ENCODE measurements at places on chromosomes 3 and 15.

GRCh38 chr15:31353931-31354330 is 27.3 kb downstream of the KLF13 start:
- no peak for DNase-seq

GRCh38 chr3:128923576-128923975 is 44.2 kb downstream of the ACAD9 start:
- peak; percentile 34 for DNase-seq

GRCh38 chr15:85551221-85551832 is 170.9 kb downstream of the AKAP13 start:
- no peak for DNase-seq

DNA sequence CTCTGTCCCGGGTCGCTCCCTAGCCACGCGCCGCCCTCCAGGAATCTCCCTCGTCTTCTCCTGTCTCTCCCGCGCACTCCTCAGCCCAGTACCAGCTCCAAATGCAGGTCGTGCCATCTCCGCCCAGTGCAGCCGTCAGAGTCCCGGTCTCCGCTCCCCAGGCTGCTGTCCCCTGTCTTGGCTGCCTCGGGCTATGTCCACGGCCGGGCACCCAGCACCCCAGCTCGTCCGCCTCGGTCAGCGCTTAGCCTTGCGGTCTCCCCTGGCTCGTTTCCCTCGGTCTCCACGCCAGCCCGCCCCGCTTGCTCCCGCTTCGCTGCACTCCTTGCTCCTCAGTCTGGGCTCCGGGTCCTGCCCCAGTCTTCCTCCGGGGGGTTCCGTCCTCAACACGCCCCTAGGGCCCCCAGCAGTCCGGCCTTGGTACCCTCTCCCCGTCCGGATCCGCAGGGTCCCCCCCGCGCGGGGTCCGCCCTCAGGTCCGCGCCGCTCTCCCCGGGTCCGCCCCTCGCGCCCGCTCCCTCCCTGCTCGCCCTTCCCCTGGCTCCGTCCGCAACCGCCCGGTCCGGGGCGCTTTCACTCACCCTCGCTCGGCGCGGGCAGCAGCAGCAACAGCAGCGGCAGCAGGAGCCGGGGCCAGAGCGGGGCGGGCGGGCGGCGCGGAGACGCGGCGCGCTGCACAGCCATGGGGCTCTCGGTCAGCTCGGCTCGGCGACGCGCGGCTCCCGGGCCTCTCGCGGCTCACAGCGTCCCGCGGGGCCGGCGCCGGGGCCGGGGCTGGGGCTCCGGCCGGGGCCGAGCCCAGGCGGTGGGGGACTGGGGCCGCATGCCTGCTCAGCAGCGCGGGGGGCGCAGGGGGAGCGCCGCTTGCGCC is 462 bp downstream of the IGDCC3 start:
- no peak for DNase-seq

DNA sequence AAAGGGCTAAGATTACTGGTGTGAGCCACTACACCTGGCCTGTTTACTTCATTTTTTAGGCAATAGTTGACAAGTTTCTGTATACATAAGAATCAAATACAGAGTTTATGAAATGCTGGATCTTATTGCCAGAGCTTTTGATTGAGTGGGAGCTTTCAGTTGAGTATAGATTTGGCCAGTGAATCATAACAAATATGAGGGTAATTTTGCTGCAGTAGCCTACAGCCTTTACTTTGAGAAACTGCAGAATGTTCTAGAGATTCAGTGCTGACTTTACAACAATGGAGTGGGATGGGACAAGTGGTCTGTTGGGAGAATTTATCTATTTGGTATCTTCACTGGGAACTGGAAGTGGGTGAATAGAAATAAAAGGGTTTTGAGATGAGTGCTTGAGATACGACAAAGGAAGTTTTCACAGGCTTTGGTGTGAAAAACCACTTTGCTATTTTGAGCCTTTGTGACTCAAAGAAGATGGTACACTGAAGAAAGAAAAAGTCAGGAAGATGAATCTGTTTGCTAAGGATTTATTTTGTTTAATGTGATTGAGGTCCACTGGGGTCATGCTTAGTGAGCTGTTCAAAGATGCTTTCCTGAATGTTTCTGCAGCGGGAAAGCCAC is 227.8 kb downstream of the UBE2E2 start:
- DNase-seq = no peak

GRCh38 chr15:80106051-80106450 is 46.6 kb downstream of the ZFAND6 start:
- no peak for DNase-seq

DNA sequence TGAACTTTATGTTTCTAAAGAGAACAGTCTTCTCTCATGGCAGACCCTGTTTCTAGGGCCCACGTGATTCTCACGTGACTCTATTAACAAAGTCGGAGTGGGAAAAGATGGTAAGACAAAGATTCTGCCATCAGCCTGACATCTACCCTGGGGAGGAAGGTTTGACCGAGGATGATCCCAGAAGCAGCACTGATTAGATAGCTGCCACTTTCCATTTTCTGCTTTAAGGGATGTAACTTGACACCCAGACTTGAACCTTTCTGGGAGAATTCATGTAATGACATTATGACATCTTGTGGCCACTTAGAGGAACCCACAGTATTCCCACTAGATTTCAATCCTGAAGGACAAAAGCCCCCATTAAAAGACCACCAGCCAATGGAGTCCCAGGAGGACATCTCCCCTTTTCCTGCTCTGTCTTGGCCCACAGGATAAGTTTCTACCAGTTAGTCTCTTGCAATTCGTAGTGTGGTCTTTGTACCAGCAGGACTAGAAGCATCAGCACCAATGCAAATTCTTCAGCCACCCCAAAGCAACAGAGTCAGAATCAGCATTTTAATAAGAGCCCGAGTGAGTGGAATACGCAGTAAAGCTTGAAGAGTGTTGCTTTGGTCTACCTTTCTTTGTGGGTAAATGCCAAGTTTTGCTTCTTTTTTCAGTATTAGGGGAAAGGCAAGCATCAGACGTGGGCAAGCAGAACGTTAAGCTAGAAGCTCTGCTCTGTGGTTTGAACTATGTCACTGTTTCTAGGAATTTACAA is 480.5 kb upstream of the PROK2 start:
- no peak for DNase-seq

- DNase-seq = no peak
These were observed 56.8 kb downstream of the ZNF148 start for GRCh38 chr3:125318167-125318865.

GRCh38 chr3:77825001-77825827 is 785.3 kb downstream of the ROBO2 start:
- no peak for DNase-seq

GRCh38 chr3:61683549-61684236 is 122.3 kb downstream of the PTPRG start:
- DNase-seq = no peak

DNA sequence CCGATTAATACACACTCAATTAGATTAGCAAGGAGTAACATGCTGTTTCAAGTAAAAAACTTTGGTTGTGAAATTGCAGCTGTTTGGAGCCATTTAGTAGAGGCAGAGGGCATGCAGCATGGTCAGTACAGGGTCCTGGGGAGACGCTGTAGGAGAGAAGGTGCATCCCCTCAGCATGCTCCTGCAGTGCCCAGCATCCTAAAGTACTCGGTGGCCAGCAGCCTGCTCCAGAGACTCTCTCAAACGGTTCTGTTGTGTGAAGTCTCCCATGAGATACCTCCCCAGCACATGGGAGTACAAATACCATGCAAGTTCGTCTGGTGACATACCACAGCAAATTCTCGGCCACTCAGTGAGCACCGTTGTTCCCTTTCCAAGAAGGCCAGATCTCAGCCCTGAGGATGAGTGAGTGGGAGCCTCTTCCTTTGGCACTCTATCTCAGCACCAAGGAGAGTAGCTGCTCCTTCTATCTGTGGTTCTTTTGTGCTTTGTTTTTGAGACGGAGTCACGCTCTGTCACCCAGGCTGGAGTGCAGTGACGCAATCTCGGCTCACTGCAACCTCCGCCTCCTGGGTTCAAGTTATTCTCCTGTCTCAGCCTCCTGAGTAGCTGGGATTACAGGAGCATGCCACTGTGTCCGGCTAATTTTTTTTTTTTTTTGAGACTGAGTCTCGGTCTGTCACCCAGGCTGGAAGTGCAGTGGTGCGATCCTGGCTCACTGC is 72.7 kb downstream of the TJP1 start:
- DNase-seq = no peak

- DNase-seq = no peak
These were observed 2.7 kb downstream of the RPL15 start for GRCh38 chr3:23919628-23920027.

DNA sequence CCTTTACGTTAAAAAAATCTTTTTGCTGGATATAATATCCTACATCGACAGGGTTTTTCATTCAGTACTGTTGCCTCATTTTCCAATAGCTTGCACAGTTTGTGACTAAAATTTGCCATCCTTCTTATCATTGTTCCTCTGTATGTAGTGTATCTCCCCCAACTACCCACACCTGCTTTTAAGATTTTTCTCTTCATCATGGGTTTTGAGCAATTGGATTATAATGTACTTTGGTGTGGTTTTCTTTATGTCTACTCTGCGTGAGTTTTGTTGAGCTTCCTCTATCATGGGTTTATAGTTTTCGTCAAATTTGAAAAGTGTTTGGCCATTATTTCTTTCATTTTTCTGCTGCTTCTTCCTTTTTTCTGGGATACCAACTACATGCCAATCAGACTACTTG is 39.6 kb upstream of the MEF2A start:
- DNase-seq = no peak

DNA sequence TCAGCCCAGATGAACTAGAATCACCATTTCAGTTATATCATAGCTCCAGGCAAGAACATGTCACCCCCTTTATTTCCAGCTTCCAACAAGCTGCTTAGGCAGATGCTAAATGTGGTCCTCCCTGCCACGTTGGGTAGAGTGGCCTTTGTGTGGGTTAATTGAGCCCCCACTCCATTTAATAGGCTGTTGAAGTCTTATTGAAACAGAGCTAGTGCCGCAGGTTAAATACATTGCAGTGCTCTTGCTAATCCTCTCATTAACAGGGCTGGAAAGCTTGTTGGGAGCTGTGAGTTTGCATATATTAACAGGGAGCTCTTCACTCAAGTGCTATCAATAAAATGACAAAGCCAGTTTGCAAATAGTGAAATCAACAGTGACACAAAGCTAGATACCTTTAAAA is 248.4 kb upstream of the CMC1 start:
- DNase-seq = no peak

DNA sequence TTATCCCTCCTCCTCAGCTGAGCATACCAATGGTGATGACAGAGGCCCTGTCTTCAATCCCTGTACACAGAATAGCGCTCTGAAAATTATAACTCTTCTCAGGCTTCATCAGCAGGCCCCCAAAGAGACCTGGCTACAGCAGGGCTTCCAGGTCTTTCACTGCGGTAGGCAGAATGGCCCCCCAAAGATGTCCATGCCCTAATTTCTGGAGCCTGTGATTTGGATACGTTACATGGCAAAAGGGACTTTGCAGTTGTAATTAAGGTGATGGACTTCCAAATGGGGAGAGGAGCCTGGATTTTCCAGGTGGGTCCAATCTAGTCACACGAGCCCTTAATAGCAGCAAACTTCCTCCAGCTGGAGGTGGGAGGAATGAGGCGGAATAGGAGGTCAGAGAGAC is 221.8 kb upstream of the CTDSPL start:
- no peak for DNase-seq

DNA sequence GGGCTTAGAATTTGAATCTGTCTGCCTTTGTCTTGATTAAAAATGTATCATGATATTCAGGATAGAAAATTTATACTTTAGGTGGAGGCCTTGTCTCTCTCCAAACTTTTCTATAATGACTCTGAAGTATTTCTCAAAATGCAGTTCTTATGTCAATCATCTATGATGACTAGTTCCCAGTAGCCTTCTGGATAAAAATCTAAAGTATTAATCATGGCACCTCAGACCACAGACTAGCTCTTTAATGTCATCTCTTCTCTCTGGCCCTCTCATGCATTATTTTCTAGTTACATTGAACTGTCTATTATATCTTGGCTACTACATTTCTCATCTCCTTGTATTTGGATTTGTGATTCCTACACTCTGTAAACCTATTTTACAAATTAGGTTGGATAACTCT is 96.9 kb downstream of the ZPLD1 start:
- DNase-seq = no peak

- DNase-seq = no peak
These were observed 460.7 kb upstream of the CBLB start for GRCh38 chr3:106329521-106329920.

DNA sequence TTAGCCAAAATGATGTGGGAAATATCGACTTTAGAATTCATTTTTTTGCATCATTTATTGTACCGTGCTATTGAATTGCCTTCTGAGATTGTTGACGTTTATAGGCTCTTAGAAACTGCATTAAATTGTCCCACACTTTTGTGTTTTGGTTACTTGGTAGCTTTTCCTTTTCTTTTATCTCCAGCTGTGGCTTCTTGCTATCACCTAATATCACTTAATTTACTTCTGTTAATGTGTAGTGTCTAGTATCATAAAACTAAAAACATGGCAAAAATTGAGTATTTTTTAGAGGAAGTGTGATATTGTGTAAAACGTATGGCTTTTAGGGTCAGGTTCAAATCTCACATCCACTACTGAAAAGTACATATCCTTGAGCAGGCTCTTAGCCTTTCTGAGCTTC is 11.2 kb downstream of the TMOD3 start:
- DNase-seq = no peak

- no peak for DNase-seq
These were observed 59.1 kb downstream of the FAM43A start for GRCh38 chr3:194744826-194745225.

GRCh38 chr3:57654267-57654666 is 38.6 kb downstream of the DENND6A start:
- no peak for DNase-seq

- DNase-seq = no peak
These were observed 224.8 kb upstream of the STAC start for GRCh38 chr3:36155515-36155914.

DNA sequence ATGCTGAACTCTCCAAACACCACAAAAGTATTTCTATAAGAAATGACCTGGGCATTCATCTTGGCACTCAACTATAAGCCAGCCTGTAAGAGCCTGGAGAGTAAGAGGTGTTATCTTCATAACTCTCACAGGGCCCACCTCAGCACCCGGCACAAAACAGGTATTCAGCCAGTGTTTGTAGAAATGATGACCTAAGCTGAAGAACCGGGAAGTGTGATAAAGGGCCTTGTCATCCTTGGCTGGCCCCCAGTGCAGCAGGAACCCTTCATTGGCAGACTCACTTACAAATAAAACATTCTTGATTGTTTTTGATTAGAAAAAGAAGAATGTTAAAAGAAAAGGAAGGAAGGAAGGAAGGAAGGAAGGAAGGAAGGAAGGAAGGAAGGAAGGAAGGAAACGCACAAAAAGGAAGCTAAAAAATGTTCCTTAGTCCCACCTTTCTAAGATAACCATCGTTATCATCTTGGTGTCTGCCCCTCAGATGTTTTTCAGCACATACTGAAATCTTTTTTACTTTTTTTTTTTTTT is 52.1 kb downstream of the DAPK2 start:
- DNase-seq = no peak

GRCh38 chr3:79111375-79112052 is 656.3 kb downstream of the ROBO1 start:
- no peak for DNase-seq

Data from NCI-H1694 (cell line).